ENCODE measurements at places on chromosomes 4 and X.

- DNase-seq, result no peak
Measured at GRCh38 chr4:65658117-65658516, 12.2 kb downstream of the EPHA5 start.

DNA sequence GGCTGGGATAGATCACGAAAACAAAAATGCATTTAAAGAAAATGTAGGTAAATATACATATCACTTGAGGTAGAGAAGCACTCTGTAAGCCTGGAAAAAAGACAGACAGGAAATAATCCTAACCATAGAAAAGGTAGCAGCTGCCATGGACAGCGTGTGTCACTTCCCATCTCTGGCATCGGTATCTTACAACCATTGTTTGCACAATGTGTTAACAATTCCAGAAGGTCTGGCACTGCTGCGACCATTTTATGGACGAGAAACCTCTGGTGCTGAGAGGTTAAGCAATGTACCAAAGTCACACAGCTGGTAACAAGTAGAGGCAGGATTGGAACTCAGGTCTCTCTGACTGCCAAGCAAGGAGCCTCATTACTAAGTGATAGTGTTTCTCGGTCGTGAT is 1.7 kb upstream of the MTNR1A start:
- no peak for DNase-seq

GRCh38 chr4:170088716-170089115 is 1.0 kb downstream of the AADAT start:
- no peak for DNase-seq

- no peak for DNase-seq
Measured at GRCh38 chr4:35760807-35761206, 483.5 kb downstream of the ARAP2 start.

- DNase-seq, result no peak
Measured at GRCh38 chr4:15598644-15599043, 56.5 kb downstream of the FBXL5 start.

GRCh38 chr4:140238351-140239056 is 84.5 kb upstream of the MAML3 start:
- no peak for DNase-seq

DNA sequence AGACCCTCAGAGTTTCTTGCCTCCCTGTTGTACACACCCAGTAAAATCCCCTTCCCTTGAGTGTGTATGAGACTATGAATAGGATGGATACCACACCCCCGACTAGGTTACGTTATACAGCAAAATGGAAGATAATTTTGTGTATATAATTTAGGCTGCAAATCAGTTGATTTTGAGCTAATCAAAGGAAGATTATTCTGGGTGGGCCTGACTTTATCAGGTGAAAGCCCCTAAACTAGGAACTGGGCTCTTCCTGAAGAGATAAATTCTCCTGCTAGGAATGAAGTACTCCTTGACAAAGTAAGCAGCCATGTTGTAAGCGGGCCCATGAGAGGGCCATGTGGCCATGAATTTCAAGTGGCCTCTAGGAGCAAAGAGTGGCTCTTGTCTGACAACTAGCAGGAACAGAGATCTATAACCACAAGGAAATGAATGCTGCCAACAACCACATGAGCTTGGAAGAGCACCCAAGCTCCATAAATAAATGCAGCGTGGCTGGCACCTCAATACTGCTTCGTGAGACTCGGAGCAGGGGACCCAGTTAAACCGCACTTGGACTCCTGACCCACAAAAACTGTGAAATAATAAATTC is 646.4 kb downstream of the IL1RAPL1 start:
- no peak for DNase-seq

DNA sequence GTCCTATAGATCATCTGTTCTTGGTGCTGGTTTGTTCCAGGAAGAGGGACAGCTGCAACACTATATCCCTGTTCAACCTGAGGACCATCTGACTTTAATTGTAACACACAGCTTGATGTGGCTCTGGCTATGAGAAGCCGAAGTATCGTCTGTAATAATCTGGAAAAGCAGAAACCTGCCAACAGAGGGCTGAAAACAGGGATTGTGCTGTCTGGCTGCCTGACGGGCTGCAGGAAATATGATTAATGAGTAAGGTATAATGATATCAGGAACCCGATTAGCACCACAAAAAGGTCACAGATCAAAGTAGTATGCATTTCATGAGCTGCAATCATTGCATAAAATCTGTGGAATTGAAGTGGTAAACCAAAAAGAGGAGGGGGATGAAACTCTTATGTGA is 170.4 kb upstream of the MAB21L2 start:
- DNase-seq, result no peak

DNA sequence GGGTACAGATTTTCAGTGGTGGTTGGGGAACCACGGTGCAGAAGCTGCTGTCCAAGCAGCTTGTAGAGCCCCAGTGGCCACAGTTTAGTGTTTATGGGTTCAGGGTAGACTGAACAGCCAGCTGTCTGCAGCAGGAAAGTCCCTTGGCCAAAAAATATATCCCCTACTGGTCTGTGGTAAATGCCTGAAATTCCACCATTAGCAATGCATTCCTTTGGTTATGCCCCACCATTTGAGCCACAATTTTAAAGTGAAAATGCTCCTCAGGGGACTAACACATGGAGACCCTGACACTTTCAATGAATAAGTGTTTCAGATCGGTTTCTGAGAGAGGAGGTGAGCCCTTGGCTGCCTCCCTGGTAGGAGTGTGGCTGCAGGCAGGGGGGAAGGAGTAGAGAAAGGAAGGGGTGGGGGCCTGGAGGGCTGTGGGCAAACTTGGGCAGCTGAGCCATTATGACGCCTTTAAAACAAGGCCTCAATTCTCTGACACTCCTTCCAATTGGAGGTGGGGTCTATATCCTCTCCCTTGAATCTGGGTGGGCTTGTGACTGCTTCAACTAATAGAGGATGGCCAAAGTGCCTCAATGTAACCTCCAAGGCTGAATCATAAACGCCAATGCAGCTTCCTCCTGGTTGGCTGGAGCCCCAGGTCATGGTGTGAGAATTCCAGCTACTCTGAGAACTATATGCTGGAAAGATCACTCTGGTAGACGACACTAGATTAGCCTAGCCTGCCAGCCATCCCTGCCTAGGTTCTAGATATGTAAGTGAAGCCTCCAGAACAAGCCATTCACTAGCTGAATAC is 75.8 kb upstream of the ATP6AP2 start:
- peak; percentile 29 for DNase-seq

- no peak for DNase-seq
Measured at GRCh38 chrX:130171446-130172126, at the start of gene RAB33A. Gene RAB33A, plus strand, starts transcription at chrX:130171962. Its CDS starts 101 bp downstream, at chrX:130172063.

GRCh38 chr4:132026166-132026565 is 1122.9 kb upstream of the PCDH10 start:
- DNase-seq, result no peak

DNA sequence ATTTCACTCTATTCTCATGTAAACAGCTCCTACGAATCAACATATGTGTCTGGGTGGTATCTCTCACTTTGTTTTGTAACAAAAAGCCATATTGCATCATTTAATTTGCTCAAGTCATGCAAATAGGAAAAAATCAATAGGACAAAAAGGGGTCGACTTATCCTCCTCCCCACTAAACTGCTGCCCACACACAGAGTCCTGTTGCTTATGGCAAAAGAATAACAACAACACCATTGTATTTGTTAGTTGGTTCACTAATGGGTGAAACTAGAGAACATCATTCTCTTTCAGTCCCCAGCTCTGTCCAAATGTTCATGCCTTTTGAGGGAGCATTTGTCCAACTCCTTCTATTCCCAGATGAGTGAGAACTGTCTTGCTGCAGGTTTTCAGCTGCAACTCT is 2.1 kb downstream of the HHIP start:
- no peak for DNase-seq

- no peak for DNase-seq
Measured at GRCh38 chr4:95377366-95377900, 171.3 kb downstream of the UNC5C start.

DNA sequence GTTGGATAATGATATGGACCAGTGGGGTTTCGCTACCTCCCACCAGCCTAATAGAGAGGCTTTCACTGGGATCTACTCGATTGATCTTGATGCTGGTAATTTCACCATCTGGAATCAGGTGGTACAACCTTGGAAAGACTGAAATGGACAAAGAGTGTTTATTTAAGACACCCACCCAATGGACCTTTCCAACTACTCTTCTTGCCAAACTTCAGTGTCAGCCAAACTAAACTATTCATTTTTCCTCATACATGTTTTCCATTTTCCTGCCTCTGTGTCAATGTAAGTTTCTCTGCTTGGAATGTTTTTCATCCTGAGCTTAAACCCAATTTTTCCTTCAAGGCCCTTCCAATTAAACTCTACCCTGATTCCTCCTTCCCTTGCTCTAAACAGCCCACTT is 92.6 kb downstream of the LNX1 start:
- DNase-seq, result no peak
